ENCODE measurements at places on chromosomes 11 and 22.

- no peak for DNase-seq
These were observed 5.4 kb downstream of the BEST1 start for GRCh38 chr11:61955422-61956135.

DNA sequence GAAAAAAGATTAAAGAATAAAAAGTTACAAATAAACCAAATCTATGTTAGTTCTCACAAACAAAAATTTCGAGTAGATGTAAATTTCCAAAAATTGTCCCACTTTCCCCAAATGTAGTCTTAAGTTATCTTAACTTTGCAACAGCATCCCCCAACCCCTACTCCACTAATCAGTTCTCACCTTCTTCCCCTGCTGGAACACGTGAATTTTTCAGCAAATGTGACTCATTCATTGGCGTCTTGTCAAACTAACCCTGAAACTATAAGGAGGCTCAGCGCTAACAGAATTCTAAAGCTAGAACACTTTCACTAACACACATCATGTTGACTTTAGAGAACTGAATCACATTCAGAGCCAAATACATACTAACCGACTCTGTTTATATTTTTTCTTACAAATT is 46.1 kb downstream of the PHF21A start:
- no peak for DNase-seq

- DNase-seq = no peak
These were observed 7.4 kb downstream of the CCDC34 start for GRCh38 chr11:27355575-27356104.

DNA sequence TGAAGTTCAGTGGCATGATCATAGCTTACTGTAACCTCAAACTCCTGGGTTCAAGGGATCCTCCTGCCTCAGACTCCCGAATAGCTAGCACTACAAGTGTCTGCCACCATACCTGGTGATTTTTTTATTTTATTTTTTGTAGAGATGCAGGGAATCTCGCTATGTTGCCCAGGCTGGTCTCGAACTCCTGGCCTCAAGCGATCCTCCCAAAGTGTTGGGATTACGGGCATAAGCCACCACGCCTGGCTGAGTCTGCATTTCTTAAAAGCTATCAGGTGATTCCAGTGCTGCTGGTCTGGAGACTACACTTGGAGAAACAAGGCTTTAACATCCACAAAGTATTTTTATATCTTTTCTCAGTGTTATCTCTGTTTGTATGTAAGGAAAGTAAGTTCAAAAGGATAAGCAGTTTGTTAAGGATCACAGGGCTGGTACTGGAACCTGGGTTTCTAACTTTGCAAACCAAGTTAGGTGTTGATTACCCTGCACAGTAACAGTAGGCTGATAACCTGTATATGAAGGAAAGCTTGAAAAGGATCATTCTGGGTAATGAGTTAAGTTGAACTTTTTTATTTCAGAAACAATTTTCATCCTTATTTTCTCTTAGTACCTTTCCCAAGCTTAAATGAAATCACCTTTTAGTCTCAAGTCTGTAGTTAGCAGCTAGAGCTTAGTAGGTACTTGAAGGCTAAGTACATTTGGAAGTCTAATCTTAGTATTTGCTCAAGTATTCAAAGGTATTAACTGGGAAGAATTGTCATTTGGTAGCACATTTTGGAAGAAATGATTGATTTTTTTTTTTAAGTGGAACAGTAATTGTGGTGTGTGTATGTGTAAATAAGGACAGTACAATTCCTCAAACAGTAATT is 12.5 kb downstream of the ACER3 start:
- no peak for DNase-seq

DNA sequence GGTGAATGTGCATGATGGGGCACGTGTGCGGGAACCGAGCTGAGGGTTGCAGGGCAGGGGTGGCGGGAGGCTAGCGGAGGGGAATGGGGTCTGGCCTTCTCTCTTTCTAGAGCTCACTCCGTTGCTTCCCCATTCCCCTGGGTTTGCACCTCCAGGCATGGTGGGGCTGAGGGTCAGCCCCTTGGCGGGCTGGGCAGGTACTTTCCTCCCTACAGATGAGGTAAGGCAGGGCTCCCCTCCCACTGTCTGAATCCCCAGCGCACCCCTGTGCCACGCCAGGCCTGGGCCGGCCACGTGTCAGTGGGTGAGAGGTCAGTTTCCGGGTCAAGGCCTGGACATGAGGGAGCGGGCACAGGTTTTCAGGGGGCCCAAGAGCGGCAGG is 8.9 kb downstream of the SUSD2 start:
- DNase-seq = no peak

DNA sequence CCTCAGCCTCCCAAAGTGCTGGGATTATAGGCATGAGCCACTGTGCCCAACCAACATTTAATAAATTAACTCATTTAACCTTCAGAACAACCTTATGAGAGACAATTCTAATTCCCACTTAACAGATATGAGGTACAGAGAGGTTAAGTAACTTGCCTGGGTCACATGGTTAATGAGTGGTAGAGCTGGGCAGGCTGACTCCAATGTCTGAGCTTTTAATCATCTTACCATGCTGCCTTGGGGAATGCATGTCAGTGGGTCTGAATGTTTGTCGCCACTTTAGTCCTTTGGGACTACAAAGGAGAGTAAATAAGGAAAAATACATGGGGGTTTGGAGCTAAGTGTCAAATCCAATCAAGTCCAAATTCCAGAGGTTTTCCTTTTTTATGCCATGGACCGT is 11.2 kb upstream of the PIK3C2A start:
- DNase-seq = no peak

GRCh38 chr11:7688238-7688826 is 15.0 kb upstream of the CYB5R2 start:
- no peak for DNase-seq

- DNase-seq = no peak
These were observed 74.7 kb downstream of the ADAMTS15 start for GRCh38 chr11:130523166-130523565.

- DNase-seq = no peak
These were observed 3.5 kb downstream of the FIBIN start for GRCh38 chr11:26997378-26997777.

DNA sequence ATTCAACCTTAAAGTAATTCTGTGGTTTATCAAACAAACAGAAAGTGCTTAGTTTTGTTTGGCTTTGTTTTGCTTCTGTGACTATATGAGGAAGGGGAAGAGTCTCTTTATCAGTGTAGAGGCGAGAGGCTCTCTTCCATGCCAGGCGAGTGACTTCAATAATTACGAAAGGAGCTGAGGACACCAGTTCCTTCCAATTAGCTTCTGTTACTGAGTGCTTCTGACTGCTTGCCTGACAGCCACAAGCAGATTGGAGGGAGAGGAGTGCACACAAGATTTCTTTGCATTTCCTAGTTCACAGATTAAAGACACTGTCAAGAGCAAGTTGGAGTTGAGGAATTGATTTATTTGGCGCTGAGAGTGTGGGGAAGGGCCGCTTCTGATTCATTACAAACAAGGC is 1484.5 kb upstream of the TENM4 start:
- DNase-seq = no peak

- DNase-seq = no peak
These were observed 95.7 kb downstream of the TEAD1 start for GRCh38 chr11:12769834-12770345.

DNA sequence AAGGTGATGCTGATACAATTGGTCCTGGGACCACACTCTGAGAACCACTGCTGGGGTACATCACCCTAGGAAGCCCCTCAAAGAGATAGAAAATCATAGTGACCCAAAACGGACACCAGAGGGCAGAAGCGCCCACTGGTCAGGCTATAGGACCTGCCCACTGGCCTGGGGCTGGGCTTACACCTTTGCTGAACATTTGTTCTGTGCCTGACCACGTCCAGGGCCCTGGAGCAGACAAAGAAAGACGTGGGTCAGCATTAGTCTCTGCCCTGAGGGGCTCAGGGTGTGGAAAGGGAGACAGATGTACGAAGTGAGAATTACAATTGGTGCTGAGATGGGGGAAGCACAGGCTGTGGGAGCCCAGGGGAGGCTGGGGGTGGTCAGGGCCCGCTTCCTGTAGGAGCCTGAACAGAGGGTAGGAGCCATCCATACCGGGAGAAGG is 14.4 kb upstream of the SERPINH1 start:
- DNase-seq = no peak

DNA sequence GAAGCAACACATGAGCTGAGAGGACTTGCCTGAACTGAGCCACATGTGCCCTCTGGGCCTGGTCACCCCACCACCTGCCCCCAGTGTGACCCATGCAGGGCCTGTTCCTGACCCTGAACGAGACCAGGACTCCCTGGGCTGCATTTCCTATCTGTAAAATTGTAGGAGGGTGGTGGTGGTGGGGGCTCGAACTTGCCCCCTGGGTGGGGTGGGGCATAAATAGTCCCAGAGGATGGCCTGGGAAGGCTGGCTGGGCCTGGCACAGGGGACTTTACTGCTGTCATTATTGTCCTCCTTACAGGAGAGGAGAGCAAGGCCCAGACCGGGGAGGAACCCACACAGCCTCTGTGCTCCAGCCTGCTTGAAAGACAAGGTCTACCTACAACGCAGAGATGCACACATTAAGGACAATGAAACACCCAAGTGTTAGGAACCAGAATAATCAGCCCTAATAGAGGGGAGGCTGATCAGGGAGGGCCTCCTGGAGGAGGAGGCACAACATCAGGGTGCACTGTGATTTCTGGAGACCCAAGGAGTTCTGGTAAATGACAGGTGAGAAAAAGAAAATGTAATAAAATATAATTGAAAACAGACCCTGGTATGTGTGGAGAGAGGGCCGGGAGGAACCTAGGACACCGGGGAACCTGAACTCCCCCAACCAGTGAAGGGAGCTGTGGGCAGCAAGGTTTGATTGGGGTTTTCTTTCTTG is 2.8 kb upstream of the AIFM3 start:
- no peak for DNase-seq

DNA sequence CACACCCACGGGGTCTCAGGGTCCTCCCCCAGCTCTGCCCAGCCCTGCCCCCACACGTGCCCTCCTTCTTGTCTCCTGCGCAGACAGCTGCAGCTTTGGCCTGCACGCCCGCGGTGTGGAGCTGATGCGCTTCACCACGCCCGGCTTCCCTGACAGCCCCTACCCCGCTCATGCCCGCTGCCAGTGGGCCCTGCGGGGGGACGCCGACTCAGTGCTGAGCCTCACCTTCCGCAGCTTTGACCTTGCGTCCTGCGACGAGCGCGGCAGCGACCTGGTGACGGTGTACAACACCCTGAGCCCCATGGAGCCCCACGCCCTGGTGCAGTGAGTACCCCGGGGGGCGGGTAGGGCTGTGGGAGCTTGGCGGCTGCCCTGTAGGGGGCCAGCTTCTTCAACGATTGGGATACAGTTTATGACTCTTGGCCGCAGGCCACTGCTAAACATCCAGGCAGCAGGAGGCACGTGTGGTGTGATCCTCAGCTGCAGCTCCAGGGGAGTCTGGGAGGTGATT is 30.8 kb downstream of the ST14 start:
- DNase-seq = no peak

GRCh38 chr11:102230911-102231310 is 86.4 kb upstream of the BIRC3 start:
- DNase-seq = no peak

GRCh38 chr11:77211594-77212251 is 83.7 kb downstream of the MYO7A start:
- DNase-seq = no peak

GRCh38 chr11:63719987-63720386 is 38.7 kb downstream of the RTN3 start:
- DNase-seq = no peak

DNA sequence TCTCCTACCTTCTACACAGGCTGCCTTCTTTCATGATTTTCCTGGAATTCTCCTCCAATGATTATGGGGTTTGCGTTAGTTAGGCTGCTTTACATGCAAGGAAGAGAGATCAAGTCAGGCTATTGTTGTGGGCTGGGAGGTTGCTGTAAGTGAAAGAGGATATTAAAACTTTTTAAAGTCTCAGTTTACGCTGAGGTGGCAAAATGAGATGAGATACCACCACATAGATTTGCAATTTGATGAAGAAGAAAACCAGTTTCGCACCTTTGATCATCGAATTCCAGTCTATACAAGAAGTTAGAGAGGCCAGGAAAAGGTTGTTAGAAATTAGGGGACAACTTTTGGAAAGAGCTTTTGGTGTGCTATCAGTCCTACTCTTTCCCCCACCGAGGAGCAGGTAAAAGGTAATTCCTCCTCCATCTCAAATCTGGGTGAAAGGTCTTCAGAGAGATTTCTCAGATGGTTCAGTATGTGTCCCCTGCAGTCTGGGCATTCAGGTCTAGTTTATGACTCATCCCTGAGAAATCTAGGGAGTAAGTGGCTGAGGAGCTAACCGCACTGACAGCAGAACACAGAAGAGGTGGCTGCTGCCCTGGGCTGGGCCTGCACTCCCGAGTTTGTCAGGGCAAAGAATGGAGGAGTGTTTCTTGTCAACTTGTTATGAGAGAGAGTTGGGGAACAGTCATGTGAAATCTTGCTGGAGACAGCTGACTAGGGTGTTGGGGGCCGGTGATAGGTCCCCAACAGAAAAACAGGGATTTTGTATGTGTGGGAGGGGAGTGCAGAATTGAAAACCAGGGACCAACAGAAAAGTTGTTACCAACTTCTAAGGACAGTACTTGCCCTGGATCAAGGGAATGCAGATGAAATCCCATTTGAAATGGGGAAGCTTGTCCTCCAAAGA is 34.7 kb downstream of the CCDC83 start:
- DNase-seq = no peak

- no peak for DNase-seq
These were observed 8.3 kb downstream of the TP53AIP1 start for GRCh38 chr11:128934351-128934750.

DNA sequence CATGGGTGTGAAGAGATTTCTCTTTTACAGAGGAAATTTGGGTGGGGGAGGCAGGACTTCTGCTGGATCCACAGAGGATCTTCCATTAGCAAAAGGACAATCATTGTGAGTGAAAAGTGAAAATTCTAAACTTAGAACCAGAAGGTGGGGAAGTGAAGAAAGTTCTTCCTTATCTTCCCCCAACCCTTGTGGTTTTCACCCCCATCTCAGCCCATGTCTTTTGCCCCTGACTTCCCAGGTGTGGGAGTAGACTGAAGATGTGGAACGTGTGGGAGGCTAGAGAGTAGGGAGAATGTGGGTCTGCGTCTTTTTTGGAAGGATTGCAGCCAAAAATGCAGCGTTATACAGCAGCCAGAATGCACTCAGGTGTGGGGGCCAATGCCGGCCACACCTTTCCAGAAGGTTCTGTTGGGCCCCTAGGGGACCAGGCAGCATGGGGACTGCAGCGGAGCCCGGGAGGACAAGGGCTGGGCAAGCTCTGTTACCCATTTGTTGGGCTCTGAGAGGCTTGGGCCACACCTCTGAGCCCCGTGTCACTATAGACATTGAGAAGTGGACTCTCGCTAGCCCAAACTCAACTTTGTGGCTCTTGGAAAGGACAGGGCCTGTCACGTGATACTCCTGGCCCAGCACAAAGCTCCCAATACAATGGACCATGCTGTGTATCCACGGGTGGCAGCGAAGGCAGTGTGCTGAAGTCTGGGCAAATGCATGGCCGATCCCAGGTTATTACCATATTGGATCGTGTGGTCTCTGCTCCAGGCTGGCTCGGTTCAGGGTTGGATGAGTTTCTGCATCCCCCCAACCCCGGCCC is 32.8 kb upstream of the LINC01488 start:
- DNase-seq = no peak

- DNase-seq = no peak
These were observed 18.5 kb downstream of the UPB1 start for GRCh38 chr22:24513378-24514240.

- no peak for DNase-seq
These were observed 238.4 kb downstream of the TBC1D22A start for GRCh38 chr22:47000888-47001287.
